Pancreas (tissue), 10 donors: ENCODE measurements at places on chromosomes 12 and 14.

GRCh38 chr12:32273063-32273522 is 126.3 kb upstream of the FGD4 start:
- DNase-seq = no peak

GRCh38 chr14:33634631-33635030 is 316.2 kb downstream of the EGLN3 start:
- no peak for DNase-seq

DNA sequence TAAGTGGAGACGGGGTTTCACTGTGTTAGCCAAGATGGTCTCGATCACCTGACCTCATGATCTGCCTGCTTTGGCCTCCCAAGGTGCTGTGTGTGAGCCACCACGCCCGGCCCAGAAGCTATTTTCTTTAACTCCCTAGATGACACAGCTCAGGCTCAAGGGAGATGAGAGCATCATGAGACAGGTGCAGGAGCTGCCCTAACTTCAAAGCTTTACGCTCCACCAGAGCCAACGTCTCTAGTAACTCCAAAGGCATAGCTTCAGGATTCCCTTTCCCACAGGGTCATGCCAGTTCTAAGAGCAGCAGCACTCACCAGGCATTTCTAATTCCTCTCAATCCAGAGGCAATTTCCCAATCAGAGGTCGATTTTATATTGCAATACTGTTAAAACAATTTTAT is 21.0 kb downstream of the NDUFA12 start:
- DNase-seq = no peak

DNA sequence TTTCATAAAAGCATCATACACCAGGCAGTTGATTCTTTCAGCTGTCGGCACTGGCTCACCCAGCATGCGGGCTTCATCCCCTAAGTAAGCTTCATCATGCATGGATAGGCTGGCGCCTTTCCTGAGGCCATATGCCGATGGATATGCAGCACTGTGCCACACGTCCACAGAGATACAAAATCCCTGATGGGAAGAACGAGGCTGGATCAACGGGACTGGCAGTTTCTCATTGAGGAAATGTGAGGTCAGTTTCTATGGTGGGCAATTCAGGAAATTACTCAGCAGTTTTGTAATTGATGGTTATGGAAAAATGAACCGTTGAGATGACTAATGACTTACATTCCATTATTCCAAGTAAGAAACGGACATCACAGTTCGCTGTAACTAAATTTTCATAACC is 453.8 kb downstream of the TMEM121 start:
- no peak for DNase-seq

- DNase-seq = peak; percentile 83
Measured at GRCh38 chr14:64504897-64505794, 576 bp downstream of the ZBTB1 start.
